ENCODE measurements at places on chromosomes 12 and 14. TPM values are rescaled to one million over a fixed set of nuclear protein-coding genes. Genes with fewer than 3 reads are reported as not detected.

- H3K4me3 ChIP-seq = no peak overlapping the region
- peaks cover 5% of the 10 kb centered on the region for H3K4me1 ChIP-seq
- DNase-seq = no peak
- no peaks in the 10 kb centered on the region for H3K36me3 ChIP-seq
- no peak overlapping the region for H3K27ac ChIP-seq
These were observed 77.5 kb upstream of the CPSF6 start for GRCh38 chr12:69161829-69162228.

- no peaks in the 10 kb centered on the region for H3K36me3 ChIP-seq
- no peak overlapping the region for H3K4me3 ChIP-seq
- H3K4me1 ChIP-seq = no peaks in the 10 kb centered on the region
- peaks cover 1% of the 10 kb centered on the region for H3K27me3 ChIP-seq
- no peak for DNase-seq
These were observed 82.5 kb upstream of the FICD start for GRCh38 chr12:108432423-108433121.

GRCh38 chr14:65291531-65291930, 121.0 kb upstream of the FUT8 start:
- no peak overlapping the region for H3K4me3 ChIP-seq
- H3K4me1 ChIP-seq = no peaks in the 10 kb centered on the region

- no peaks in the 10 kb centered on the region for H3K36me3 ChIP-seq
- DNase-seq = no peak
- H3K4me3 ChIP-seq = no peak overlapping the region
- H3K27me3 ChIP-seq = no peaks in the 10 kb centered on the region
These were observed 649.0 kb upstream of the TBX3 start for GRCh38 chr12:115332945-115333344.

DNA sequence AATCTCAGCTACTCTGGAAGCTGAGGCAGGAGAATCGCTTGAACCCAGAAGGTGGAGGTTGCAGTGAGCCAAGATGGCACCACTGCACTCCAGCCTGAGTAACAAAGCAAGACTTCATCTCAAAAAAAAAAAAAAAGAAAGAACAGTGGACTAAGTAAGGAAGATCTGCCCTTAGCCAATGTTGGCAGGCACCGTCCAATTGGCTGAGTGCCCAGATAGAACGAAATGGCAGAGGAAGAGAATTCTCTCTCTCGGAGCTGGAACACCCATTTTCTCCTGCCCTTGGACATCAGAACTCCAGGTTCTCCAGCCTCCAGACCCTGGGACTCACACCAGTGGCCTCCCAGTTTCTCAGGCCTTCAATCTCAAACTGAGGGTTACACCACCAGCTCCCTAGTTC, 49.9 kb downstream of the ESR2 start:
- no peak overlapping the region for H3K4me3 ChIP-seq
- no peak overlapping the region for H3K27ac ChIP-seq
- H3K27me3 ChIP-seq = peaks cover 4% of the 10 kb centered on the region
- no peaks in the 10 kb centered on the region for H3K36me3 ChIP-seq
- DNase-seq = no peak
- H3K4me1 ChIP-seq = no peaks in the 10 kb centered on the region

DNA sequence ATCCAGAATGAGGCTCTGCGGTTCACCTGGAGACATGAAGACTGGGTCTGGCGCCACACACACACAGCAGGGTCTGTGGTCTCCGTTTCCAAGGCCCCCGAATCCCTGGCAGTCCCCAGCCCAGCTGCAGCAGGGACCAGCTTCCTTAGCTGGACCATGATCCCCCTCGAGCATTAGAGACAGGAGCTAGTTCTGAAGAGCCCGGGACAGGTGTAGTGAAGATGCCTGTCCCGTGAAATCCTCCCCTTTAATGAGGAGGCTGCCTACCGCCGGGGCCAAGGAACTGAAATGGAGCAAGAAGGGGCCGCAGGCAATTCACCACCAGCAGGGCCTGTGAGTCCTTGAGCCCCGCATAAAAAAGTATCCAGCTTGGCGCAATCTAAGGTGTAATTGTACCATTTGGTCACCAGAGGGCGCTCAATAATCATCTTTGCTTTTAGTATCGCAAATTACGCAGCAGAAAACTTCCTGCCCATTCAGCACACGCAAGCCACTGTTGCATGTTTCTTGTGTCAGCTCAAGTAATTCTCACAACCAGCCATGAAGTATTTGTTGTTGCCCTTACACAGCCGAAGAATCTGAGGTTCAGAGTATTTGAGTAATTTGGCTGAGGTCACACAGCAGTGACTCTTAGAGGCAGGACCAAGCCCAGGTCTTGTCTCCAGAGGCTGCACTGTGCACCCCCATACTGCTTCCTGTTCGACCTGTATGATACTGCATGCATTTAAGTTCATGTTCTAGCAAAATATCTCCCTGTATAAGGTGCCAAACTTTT, 54.3 kb upstream of the PPP2R5C start:
- peak overlapping the region; percentile 66 for H3K27ac ChIP-seq
- H3K4me1 ChIP-seq = peaks cover 25% of the 10 kb centered on the region
- H3K4me3 ChIP-seq = no peak overlapping the region
- no peaks in the 10 kb centered on the region for H3K36me3 ChIP-seq
- peak; percentile 93 for DNase-seq
- peaks cover 7% of the 10 kb centered on the region for H3K27me3 ChIP-seq

DNA sequence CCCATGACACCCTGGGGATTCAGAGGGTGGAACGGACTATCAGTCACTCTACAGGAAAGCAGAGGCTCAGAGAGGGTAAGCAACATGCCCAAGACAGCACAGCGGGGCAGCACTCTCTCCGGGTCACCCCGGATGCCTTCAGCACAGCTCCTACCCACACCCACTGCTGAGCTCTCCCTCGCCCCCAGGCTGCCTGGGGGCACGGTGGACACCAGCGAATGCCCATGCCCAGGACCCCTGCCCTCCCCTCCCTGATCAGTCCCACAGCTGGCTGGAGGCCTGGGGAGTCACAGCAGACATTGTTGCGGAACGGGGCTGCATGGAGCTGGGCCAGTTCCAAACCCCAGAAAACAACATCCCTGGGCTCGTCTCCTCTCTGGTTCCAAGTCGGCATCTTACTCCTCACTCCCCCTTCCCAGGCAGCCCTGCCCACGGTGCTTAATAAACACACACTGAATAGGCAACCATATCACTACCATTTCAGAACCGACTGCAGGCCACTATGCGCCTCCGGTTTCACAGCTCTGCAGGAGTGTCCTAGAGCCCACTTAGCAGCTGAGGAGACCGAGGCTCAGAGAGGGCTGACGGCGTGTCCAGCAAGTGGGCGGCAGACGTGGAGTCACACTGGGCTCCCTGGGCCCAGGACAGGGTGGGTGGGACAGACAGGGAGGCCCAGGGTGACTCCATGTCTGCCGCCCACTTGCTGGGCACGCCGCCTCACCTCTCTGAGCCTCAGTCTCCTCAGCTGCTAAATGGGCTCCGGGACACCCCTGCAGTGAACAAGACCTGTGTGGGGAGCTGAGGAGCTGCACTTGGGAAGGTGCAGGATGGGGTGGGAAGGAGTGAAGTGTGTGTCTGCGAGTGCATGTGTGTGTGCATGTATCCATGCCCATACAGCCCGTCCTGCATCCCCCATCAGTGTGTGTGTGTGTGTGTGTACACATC, 27.0 kb downstream of the CCDC85C start:
- no peaks in the 10 kb centered on the region for H3K27me3 ChIP-seq
- H3K36me3 ChIP-seq = no peaks in the 10 kb centered on the region
- no peak for DNase-seq
- H3K4me3 ChIP-seq = no peak overlapping the region

LHX5 gene
- not detected for total RNA-seq

KRT77 gene
- not detected for total RNA-seq

All from esophagus muscularis mucosa (tissue), 4 donors.